ENCODE measurements at places on chromosomes 4 and X.

DNA sequence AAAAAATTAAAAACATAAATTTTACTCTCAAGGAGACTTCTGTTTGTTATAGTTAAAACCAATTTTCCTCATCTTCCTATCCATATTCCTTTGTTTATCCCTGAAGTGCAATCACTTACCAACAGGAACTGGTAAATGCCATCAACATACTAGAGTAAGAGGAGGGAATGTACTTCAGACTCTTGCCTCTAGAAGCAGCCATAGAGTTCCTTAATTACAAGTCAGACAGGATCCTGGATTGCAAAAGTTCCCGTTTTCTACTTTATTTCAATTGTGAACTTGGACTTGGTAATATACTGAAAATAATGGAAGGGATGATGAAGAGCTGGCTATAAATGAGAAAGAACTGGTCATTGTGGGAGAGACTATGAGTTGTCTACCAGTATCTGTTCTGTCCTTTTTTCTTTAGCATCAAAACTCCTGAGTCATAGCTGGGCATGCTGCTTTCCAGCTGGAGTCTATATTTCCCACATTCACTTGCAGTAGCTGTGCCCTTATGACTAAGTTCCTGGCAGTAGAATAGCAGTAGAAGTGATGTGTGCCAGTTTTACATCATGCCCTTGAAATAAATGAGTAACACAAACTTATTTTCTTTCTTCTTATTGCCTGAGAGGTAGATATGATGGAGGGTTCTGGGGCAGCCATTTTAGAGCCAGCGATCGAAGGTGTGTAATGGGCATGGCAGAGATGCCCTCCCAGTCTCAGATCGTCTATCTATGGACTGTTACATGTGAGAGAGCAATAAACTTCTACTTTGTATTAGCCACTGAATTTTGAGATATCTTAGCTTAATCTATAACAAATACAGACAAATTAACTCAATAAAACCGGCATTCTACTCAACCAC, 26.8 kb upstream of the SPARCL1 start:
- no peak for DNase-seq

DNA sequence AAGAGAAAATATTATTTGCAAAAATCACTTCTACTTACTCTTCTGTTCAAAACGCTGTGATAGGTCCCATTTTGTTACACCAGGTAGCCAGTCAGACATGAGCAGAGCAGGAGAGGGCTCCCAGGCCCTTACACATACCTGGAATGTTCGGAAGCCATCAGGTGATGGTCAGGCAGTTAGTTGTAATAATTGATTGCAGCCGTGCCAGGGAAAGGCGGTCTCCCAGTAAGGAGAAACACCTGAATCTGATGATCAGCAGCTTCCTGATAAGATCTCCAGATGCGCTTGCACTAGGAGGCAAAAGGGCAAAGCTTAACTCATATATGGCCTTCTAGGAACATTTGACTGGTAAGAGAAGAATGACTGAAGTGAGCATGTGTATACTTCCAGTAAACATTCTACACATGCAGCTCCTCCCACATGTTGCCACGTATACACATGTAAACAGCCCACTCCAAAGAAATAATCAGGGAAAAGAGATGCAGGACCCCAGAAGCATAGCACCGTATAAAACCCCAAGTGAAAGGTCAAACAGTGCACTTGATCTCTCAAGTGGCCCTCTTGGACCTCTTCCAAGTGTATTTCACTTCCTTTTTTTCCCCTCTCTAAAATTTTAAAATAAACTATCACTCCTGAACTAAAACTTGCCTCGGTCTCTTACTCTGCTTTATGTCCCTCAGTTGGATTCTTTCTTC, 1338.0 kb downstream of the FSTL5 start:
- DNase-seq, result no peak

GRCh38 chrX:103883533-103883932, 51.5 kb upstream of the RAB9B start:
- DNase-seq, result no peak

DNA sequence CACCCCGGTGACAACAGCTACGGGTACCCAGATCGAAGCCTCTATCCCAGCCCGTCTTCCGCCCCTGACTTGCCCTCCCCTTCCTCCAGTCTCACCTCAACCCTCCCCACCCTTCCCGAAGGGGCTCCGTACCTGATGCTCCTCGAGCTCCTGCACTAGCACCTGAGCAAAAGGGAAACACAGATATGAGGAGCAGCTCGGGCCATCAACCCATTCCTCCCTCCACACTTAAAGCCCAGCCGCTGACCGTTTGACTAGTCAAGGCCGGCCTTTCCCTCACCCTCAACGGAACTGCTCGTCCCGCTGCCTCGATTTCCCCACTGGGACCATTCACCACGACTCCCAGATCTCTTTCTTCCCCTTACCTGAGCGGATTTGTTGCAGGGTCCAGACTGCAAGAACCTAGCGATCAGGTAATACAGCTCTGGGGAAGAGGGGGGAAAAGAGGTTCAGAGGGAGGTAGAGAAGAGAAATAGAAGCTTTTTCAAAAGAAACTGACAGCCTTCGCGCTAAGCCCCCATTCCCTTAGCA, 731 bp downstream of the BRWD3 start:
- DNase-seq, result peak; percentile 42

DNA sequence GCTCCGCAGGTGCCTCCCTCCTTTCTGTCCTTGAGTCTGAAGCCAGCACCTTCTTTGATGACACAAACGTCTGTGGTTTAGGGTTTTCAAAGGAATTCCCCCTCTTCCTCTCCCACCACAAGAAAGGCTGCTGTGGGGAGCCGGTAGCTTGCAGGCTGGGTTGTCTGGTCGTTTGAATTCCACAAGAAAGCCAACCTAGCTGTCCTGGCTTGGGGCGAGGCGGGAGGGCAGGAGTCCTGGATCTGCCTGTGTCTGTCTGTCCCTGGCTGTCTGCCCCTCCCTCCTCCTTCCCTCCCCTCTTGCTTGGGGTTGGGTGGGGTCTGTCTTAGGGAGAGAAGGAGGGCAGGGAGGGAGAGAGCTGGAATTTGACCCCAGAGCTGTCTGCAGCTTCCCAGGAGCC, 56.3 kb downstream of the SHROOM2 start:
- DNase-seq, result no peak

- no peak for DNase-seq
Measured at GRCh38 chr4:137039370-137039769, 492.9 kb downstream of the PCDH18 start.

DNA sequence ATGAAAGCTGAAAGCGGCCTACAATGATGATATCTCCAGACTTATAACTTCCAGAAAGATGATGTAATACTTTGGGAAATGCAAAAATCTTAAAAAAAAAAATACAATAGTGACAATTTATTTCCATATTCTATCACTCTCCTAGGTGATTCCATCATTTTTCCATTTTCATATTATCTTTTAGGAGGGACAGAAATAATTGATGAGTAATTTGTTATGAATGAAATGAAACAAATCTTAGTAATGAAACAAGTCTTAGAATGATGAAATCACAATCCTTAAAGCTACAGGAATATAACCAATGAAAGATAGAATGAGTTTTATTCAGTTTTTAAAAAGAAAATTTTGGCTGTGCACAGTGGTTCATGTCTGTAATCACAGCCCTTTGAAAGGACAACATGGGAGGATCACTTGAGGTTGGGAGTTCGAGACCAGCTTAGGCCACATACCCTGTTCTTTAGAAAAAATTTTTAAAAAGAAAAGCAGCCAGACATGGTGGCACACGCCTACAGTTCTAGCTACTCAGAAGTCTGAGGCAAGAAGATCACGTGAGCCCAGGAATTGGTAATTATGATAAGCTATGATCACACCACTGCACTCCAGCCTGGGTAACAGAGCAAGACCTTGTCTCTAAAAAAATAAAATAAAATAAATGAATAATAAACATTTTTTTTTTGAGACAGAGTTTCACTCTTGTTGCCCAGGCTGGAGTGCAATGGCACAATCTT, 21.7 kb downstream of the CLOCK start:
- DNase-seq, result no peak

DNA sequence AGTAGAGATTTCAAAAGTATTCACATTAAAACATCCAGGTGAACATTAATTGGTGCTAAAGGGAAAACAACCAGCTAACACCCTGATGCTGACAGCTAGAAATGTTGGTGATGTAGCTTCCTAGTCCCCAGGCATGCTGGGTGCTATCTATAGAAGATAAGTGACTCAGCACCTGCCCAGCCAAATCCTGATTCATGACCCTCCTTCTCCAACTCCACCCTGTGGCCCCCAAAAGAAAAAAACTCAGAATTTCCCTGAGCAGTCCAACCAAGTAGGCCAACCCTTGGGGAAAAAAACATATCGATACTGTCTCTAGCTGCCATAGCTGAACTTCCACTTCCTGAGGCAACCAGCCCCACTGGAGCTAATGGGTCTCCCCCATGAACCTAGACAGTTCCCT, 197.6 kb upstream of the KLF3 start:
- no peak for DNase-seq

DNA sequence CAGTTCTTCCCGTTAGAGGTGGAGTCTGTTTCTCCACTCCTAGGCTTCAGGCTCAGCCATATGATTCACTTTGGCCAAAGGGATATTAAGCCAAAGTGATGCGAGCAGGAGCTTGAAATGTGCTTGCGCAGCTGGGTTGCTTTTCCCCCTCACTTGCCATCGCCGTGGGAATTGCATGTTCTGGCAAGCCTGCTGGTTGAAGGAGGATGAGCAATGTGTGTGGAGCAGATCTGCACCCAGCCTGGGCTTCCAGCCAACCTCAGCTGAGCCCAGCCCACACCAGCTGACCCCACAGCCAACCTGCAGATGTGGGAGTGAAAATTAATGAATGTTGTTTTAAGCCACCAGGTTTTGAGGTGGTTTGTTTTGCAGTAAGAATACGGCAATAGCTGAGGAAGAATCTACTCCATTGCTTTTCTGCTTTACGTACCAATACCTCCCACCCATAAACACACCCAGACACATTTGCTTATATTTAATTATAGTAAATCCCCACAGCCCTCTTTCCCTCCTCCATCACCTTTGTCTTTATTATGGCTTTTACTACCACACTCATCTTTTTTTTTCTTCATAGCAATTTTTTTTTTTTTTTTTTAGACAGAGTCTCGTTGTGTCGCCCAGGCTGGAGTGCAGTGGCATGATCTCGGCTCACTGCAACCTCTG, 132.8 kb upstream of the FUNDC1 start:
- no peak for DNase-seq

DNA sequence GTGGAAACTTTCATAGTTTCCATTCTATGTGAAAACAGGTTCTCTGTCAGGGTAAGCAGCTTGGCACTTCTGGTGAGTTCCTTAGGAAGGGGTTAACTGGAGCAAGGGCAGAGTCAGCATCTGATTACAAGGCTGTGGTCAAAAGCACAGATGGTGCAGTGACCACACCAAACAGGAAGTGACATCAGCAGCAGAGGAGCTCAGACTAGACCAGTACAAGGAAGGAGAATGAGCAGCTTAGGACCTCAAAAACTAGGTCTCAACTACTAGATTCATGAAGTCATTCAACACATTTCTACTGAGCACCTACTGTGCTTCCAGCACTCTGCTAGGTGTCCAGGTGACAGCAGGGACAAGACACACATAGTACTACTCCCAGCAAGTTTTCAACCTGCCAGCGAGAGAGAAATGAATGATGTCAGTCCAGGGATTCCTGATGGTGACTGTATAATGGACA, 130.2 kb downstream of the AMELX start:
- DNase-seq, result no peak

GRCh38 chr4:155952501-155952901, 1.2 kb downstream of the CTSO start:
- no peak for DNase-seq

DNA sequence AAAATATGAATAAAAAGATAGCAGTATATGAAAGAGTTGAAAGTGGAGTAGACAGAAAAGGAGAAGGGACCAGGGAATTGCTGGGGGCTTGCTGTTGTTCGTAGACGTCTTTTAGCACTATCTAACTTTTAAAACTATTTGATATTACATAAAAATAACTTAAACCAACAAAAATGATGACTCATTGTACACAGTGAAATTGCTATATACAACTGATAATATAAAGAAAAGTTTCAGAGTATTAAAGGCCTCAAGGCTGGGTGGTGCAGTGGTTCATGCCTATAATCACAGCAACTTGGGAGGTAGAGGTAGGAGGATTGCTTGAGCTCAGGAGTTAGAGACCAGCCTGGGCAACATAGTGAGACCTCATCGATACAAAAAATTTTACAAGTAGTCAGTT, 5.2 kb downstream of the TRPC3 start:
- no peak for DNase-seq

DNA sequence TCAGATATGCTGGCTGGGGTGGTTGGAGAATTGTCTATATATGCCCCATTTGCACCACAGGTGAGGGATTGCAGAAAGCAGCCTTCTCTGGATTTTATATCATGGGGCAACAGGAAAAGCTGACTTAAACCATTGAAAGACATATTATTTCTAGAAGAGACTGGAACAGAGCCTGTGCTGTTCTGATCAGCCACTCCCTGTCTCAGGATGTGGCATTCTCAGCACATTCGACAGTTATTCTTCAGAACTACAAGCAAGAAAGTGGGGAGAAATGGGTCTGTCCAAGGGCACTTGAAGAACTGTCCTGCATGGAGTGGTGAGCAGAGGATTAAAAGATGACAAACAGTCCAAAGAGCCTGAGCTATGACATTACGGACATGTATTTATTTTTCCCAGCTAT, 67.8 kb upstream of the EPHA5 start:
- no peak for DNase-seq

GRCh38 chr4:152815078-152815477, 35.3 kb downstream of the ARFIP1 start:
- DNase-seq, result no peak

- DNase-seq, result peak; percentile 68
Measured at GRCh38 chrX:46796574-46797191, 37.8 kb upstream of the SLC9A7 start.

DNA sequence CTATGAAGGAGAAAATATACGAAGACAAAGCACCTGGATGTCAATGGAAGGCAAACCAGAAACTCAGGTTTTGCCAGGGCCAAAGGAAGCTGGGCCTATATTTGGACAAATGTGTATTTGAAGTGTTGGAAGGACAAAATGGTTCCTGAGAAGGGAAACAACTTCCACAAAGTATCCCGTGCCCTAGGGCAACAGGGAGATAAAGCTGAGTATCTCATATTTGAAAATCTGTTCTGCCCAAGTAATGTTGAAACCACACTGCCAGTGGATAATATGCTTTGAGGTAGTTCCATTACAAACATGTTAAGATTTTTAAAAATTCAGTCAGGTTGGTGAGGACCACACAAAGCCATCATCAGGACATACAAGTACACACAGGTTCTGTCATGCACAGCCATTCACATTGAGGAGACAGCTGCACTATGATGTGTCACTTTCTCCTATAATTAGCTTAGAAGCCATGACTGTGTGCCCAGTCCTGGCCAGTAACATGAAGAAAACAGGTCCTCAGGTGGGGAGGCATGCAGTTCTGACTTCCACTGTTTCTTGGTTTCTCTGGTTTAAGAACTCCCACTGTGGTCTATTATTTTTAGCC, 116.4 kb downstream of the PWWP3B start:
- DNase-seq, result no peak

GRCh38 chrX:2401590-2402360, 99.0 kb downstream of the DHRSX start:
- DNase-seq, result no peak

GRCh38 chrX:135328421-135329005, 19.2 kb downstream of the ETDC start:
- DNase-seq, result no peak
